ENCODE measurements at places on chromosomes 7 and 10. TPM values are rescaled to one million over a fixed set of nuclear protein-coding genes. Genes with fewer than 3 reads are reported as not detected.
A peak's percentile ranks its signal among the peaks of the same experiment; 100 is the strongest.

LRIT1 gene
- not detected for total RNA-seq

DNA sequence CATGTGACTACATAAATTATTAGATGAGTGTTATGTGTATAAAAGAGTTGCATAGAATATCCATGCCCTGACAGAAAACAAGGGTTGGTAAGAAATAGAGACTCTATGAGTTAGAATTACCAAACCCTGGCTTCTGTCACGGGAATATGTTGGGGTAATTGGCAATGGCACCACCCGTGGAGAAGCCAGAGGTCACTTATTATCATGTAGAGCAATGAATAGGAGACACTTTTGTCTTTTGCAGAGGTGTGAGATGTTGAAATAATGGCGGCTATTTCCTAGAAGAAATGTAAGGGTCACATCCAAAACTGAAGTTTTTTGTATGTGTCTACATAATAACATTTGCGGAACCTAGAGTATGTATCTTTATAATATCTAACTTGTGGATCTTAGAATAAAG lies 35.3 kb downstream of the ABCB5 start:
- no peak overlapping the region for H3K4me3 ChIP-seq
- no peak overlapping the region for H3K27ac ChIP-seq
- no peaks in the 10 kb centered on the region for H3K27me3 ChIP-seq
- H3K4me1 ChIP-seq: no peaks in the 10 kb centered on the region
- no peaks in the 10 kb centered on the region for H3K36me3 ChIP-seq
- no peak for DNase-seq

DNA sequence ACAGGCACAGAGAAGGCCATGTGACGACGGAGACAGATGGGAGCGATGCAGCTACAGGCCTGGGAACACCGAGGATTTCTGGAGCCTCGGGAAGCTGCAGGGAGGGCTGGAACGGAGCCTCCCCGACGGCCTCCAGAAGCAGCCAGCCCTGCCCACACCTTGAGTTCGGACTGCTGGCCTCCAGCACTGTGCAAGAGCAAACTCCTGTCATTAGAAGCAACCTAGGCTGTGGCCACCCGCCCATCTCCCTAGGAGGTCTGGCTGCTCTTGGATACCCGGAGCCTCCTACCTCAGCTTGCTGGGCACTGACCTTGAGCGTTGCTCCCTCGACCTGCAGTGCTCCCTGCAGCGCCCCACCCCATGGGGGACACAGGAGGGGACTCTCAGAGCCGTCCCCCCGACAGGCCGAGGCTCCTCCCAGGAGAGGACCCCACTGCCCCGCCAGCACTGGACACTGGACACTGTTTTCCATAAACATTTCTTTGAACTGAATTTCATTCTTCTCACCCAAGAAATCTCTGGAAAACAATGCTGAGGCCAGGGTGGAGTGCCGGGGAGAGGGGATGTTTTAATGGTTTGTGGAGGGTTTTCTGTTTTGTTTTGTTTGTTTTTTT lies 22.5 kb upstream of the TNRC18 start:
- no peaks in the 10 kb centered on the region for H3K27me3 ChIP-seq
- DNase-seq: no peak
- no peak overlapping the region for H3K4me3 ChIP-seq
- H3K27ac ChIP-seq: no peak overlapping the region
- H3K36me3 ChIP-seq: no peaks in the 10 kb centered on the region
- no peaks in the 10 kb centered on the region for H3K4me1 ChIP-seq

TMEM26 gene
- total RNA-seq: not detected

FAM13C gene
- 6.0 TPM for total RNA-seq

DNA sequence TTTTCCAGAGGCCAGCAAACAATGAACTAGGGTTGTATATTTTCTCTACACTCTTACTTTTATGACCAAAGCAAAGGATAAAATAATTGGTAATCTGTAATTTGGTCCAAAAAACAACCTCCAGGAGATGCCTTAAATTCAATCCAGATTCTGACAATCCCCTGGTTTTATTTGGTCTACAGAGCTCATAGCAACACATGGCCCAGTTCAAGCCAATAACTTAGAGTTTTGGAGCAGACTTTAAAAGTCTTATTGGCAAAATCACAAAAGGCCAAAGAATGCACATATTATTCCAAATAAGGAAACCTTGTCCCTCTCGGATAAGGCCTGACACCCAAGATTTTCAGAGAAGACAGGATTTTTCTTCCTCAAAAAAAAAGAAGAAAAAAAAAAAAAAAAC lies 51.9 kb downstream of the SORBS1 start:
- H3K4me3 ChIP-seq: peak overlapping the region; percentile 5
- peak overlapping the region; percentile 65 for H3K27ac ChIP-seq
- no peak for DNase-seq
- H3K36me3 ChIP-seq: no peaks in the 10 kb centered on the region
- peaks cover 62% of the 10 kb centered on the region for H3K4me1 ChIP-seq

GRCh38 chr10:110221721-110222261 lies 14.4 kb downstream of the MXI1 start:
- H3K27ac ChIP-seq: peak overlapping the region; percentile 75
- peak overlapping the region; percentile 42 for H3K4me3 ChIP-seq
- no peaks in the 10 kb centered on the region for H3K27me3 ChIP-seq
- H3K36me3 ChIP-seq: no peaks in the 10 kb centered on the region
- H3K4me1 ChIP-seq: peaks cover 9% of the 10 kb centered on the region

GRCh38 chr10:127962205-127962604 lies 55.3 kb downstream of the PTPRE start:
- H3K4me1 ChIP-seq: no peaks in the 10 kb centered on the region
- H3K27me3 ChIP-seq: no peaks in the 10 kb centered on the region
- no peak overlapping the region for H3K4me3 ChIP-seq
- no peaks in the 10 kb centered on the region for H3K36me3 ChIP-seq
- no peak for DNase-seq

DNA sequence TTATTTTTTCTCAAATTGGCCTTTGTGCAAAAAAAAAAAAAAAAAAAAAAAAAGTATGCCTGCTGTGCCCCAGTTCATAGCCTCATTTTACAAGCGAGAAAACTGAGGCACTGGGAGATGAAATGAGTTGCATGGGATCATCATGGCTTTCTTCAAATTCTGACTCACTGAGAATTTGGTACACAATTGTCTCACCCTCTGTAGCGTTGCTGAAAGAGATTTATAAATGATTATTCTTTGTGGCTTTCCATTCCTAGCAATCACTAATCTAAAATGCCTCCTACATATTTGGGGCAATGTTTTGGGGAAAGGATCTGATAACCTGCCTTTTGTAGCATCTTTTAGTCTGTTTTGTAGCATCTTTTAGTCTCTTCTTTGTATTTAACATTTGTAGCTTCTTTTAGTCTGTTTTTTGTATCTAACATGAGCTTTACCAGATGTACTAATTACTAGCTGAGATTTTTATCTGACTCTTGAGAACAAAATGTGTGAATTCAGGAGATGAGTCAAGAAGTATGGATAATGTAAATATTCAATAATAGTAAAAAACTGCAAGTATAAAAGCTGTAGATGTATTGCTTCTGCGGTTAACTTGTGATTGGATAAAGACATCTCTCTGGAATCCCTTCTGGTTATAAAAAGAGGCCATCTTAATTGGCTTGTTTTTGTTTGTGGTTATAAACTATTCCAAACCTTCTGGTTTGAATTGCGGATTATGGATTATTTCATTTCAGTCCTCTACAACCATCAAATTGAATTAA lies 161.4 kb downstream of the ARID5B start:
- no peak for DNase-seq
- peak overlapping the region; percentile 97 for H3K27ac ChIP-seq
- H3K36me3 ChIP-seq: no peaks in the 10 kb centered on the region

DNA sequence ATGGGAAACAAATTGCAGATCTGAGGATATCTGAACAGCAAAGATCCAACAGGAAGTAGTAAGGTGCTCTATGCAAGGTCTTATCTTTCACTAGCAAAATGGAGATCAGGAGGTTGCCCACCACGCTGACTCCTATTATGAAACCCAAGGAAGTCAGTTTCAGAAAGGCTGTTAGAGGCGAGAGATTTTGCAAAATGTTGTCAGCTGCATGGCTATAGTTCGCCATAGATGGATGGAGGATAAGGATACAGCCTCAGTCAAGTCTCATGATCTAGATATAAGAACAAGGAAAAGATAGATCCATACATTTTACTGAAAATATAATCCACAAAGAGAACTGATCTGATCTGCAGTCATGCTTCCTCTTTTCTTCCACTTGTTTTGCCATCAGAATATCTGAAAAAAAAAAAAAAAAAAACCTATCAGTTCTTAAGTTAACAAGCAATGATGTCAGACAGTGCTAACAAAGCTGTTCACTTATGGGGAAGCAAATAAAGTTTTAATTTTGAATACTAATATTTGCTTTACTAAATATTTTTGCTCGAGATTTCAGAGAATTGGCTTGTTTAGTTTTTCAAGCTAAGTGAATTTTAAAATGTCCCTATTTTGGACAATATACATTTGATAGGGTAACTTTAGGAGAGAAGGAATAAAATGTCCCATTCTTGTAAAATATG lies 2.0 kb downstream of the GPR85 start:
- no peaks in the 10 kb centered on the region for H3K36me3 ChIP-seq
- DNase-seq: no peak
- H3K4me3 ChIP-seq: no peak overlapping the region
- H3K4me1 ChIP-seq: peaks cover 16% of the 10 kb centered on the region
- peaks cover 9% of the 10 kb centered on the region for H3K27me3 ChIP-seq
- H3K27ac ChIP-seq: no peak overlapping the region

DNA sequence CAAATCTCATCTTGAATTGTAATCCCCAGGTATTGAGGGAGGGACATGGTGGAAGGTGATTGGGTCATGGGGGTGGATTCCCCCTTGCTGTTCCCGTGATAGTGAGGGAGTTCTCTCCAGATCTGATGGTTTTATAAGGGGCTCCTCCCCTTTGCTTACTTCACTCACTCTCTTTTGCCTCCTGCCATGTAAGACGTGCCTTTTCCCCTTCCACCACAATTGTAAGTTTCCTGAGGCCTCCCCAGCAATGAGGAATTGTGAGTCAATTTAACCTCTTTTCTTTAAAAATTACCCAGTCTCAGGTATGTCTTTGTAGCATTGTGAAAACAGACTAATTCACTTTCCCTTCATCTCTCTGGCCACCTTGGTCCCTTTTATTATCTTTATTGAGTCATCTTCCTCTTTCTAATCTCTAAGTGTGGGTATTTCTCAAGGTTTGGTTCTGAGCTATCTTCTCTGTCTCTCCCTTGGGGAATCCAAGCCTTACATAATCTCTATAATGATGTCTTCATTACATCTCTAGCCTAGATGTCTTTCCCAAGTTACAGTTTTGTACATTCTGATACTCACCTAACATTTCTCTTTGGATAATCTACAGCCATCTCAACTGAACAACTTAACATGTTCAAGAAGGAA lies 99.1 kb upstream of the JCAD start:
- no peak for DNase-seq
- no peaks in the 10 kb centered on the region for H3K36me3 ChIP-seq
- no peak overlapping the region for H3K4me3 ChIP-seq
- no peak overlapping the region for H3K27ac ChIP-seq

ITPRID1 gene
- not detected for total RNA-seq

DNA sequence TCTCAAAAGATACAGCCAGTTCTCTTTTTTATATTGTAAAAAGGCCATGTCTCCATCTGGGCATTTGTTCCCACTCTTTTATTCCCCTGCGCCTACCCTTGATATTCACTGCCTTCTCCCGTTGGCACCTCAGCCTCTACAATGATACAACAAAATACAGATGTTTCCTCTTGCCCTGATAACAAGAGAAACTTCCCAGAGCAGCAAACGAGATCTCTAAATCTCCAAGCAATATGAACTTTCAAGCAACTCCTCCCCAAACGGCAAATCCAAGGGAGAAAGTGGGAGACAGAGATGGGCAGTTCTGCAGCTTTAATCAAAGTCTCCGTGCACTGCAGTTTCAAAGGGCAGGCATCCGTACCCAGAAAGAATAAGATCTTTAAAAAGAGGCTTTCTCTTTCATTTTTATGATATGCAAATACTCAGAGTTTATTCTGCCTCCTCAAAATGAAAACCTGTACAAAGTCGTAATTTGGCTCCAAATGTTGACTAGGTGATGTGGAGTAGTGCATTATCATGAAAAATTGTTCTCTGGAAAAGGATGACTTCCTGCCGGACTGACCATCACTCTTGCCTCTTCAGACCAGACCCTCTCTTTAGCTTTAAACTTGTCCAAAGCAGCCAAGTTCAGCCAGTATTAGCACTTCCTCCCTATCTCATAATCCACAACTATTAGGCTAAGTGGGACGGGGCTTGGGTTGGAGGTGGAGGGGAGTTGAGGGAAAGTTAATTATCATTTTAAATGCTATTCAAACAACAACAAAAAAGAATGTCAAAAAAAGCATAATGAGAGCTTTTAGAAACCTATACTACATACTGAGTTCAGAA lies 682 bp downstream of the HGF start:
- H3K36me3 ChIP-seq: no peaks in the 10 kb centered on the region
- no peak overlapping the region for H3K27ac ChIP-seq
- H3K4me3 ChIP-seq: peak overlapping the region; percentile 30
- H3K27me3 ChIP-seq: no peaks in the 10 kb centered on the region
- H3K4me1 ChIP-seq: no peaks in the 10 kb centered on the region

DNA sequence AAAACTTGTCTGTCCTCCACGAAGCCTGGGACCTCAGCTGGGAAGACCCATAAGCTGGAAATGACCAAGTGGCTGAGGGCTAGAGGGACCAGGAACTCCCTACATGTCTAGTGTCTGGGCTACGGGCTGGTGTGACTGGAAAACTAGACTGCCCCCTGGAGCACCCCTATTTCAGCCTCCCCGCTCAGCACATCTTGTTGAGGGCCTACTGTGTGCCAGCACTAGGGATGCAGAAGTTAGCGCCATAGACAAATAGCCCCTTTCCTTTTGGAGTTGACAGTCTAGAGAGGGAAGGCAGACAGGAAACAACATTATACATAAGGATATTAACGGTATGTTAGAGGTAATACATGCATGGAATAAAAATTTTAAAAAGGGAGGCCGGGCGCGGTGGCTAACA lies 74.5 kb downstream of the TEX36 start:
- H3K36me3 ChIP-seq: no peaks in the 10 kb centered on the region
- H3K27ac ChIP-seq: no peak overlapping the region
- no peaks in the 10 kb centered on the region for H3K4me1 ChIP-seq
- no peak overlapping the region for H3K4me3 ChIP-seq
- H3K27me3 ChIP-seq: no peaks in the 10 kb centered on the region

GRCh38 chr10:7359356-7359755 lies 51.5 kb downstream of the SFMBT2 start:
- H3K36me3 ChIP-seq: no peaks in the 10 kb centered on the region
- H3K4me1 ChIP-seq: no peaks in the 10 kb centered on the region
- no peak for DNase-seq
- no peak overlapping the region for H3K4me3 ChIP-seq
- H3K27me3 ChIP-seq: no peaks in the 10 kb centered on the region
- no peak overlapping the region for H3K27ac ChIP-seq

DNA sequence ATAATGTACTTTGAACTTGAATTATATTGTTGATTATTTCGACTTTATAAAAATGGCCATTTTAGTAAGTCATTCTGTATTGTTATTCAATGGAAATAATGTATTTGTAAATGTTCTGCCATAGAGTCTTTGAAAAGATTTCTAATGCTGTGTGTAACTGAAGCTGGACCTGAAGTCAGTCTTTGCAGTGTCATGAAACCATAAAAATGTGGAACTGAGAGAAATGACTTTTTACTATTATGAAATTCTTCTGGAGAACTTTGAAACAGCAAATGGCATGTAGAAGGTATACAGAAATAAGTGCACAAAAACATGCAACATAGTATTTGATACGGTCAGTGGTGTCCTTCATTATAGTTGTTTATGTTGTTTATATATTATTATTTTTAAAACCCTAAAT lies 59.7 kb upstream of the ADRA2A start:
- no peak for DNase-seq
- H3K27ac ChIP-seq: no peak overlapping the region
- H3K27me3 ChIP-seq: no peaks in the 10 kb centered on the region
- H3K4me1 ChIP-seq: no peaks in the 10 kb centered on the region
